ENCODE measurements at places on chromosomes 5 and 9.

GRCh38 chr5:64944868-64945267, 176.1 kb downstream of the CWC27 start:
- no peak overlapping the region for H3K4me3 ChIP-seq
- H3K27ac ChIP-seq: no peak overlapping the region
- H3K4me1 ChIP-seq: no peaks in the 10 kb centered on the region
- H3K27me3 ChIP-seq: no peaks in the 10 kb centered on the region
- H3K36me3 ChIP-seq: no peaks in the 10 kb centered on the region

GRCh38 chr9:31492229-31492628, 892.2 kb upstream of the ACO1 start:
- no peaks in the 10 kb centered on the region for H3K36me3 ChIP-seq
- no peak for DNase-seq
- H3K4me1 ChIP-seq: no peaks in the 10 kb centered on the region
- no peak overlapping the region for H3K4me3 ChIP-seq
- no peak overlapping the region for H3K27ac ChIP-seq

- DNase-seq: no peak
- no peaks in the 10 kb centered on the region for H3K27me3 ChIP-seq
- H3K36me3 ChIP-seq: peaks cover 5% of the 10 kb centered on the region
- H3K4me3 ChIP-seq: no peak overlapping the region
- no peak overlapping the region for H3K27ac ChIP-seq
These were observed 17.0 kb downstream of the ZBTB34 start for GRCh38 chr9:126877418-126877817.

GRCh38 chr9:3331801-3332200, 194.0 kb downstream of the RFX3 start:
- DNase-seq: no peak
- H3K4me1 ChIP-seq: no peaks in the 10 kb centered on the region
- H3K4me3 ChIP-seq: no peak overlapping the region
- H3K27ac ChIP-seq: no peak overlapping the region

GRCh38 chr5:72288924-72289323, 31.1 kb downstream of the MRPS27 start:
- no peak for DNase-seq
- H3K27ac ChIP-seq: no peak overlapping the region
- H3K27me3 ChIP-seq: no peaks in the 10 kb centered on the region
- H3K4me1 ChIP-seq: no peaks in the 10 kb centered on the region
- no peaks in the 10 kb centered on the region for H3K36me3 ChIP-seq

- DNase-seq: no peak
- H3K36me3 ChIP-seq: no peaks in the 10 kb centered on the region
- no peak overlapping the region for H3K27ac ChIP-seq
- H3K4me3 ChIP-seq: no peak overlapping the region
These were observed 917.5 kb downstream of the TAF11L14 start for GRCh38 chr5:18551716-18552115.

DNA sequence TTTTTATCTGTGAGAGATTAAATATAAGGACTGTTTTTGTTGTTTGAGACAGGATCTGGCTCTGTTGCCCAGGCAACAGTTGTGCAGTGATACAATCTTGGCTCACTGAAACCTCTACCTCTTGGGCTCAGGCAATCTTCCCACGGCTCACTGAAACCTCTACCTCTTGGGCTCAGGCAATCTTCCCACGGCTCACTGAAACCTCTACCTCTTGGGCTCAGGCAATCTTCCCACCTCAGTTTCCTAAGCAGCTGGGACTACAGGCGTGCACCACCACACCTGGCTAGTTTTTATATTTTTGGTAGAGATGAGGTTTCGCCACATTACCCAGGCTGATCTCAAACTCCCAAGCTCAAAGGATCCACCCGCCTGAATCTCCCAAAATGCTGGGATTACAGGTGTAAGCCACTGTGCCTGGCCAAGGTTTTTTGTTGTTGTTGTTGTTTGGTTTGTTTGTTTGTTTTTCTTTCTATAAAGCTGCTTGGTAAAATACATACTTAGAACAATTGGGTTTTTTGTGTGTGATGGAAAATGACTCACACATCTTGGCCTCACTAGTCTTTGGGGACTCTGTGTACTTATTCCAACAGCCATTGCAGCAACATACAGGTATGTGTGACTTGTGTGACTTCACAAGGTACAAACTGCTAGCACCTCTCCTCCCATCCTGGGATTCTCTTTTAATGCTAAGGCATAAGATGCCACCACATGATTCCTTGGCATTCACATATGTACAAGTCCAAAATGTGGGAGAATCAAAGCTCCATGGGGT, 36.5 kb upstream of the RASA1 start:
- H3K4me3 ChIP-seq: no peak overlapping the region
- H3K27ac ChIP-seq: no peak overlapping the region

DNA sequence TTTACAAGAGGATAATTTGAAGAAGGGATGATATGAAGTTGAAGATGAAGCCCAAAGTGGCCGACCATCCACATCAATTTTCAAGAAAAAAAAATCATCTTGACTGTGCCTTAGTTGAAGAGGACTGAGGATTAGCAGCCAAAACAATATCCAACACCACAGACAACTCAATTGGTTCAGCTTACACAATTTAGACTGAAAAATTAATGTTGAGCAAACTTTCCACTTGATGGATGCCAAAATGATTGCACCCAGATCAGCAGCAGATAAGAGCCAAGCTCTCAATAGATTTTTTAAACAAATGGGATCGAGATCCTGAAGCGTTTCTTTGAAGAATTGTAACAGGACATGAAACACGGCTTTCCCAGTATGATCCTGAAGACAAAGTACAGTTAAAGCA, 163.2 kb downstream of the GADD45G start:
- no peak overlapping the region for H3K4me3 ChIP-seq
- no peaks in the 10 kb centered on the region for H3K36me3 ChIP-seq
- DNase-seq: no peak
- no peaks in the 10 kb centered on the region for H3K4me1 ChIP-seq
- no peaks in the 10 kb centered on the region for H3K27me3 ChIP-seq

DNA sequence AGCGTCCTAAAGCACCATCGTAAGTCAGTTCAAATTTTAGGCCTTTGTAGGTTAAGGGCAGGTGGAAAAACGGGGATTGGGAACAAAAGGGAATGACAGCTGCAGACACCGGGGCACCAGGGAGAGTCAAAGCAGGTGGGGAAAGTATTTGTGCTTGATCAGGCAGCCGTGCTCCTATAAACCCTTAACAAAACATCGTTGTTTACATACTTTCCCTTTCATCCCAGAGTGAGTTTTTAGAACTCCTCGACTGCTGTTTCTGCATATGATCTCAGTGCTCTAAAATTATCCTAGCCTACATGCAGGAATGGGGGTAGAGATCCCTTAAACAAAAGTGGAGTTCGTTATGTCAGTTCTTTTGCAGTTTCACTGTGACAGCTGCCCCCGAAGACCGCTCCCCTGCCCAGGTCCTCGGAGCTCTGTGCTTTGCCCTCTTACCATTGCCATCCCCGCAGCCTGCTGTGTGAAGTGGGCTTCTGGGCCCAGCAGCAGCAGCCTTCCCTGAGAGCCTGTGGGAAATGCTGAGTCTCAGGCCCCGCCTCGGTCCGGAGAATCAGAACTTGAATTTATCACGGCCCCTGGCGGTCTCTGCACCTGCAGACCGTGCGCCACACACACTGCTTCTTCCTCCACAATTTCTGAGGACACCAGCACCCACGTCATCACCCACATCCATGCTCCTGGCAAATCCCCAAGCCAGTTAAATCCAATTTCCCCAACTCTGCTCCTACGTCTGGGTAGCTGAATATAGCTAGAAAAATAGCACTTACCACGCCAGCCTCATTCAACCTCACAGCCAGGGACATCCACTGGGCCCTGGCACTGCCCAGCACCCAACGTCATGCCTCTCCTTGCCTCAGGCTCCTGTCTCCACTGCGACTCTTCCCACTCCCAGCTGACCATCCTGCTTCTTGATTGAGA, 86.8 kb downstream of the NSUN2 start:
- no peaks in the 10 kb centered on the region for H3K27me3 ChIP-seq
- H3K36me3 ChIP-seq: no peaks in the 10 kb centered on the region
- H3K4me3 ChIP-seq: no peak overlapping the region
- H3K4me1 ChIP-seq: no peaks in the 10 kb centered on the region

GRCh38 chr5:2575292-2575691, 176.2 kb downstream of the IRX2 start:
- H3K27ac ChIP-seq: no peak overlapping the region
- H3K4me3 ChIP-seq: no peak overlapping the region
- no peak for DNase-seq
- H3K36me3 ChIP-seq: no peaks in the 10 kb centered on the region
- no peaks in the 10 kb centered on the region for H3K27me3 ChIP-seq
- no peaks in the 10 kb centered on the region for H3K4me1 ChIP-seq

- DNase-seq: no peak
- no peaks in the 10 kb centered on the region for H3K4me1 ChIP-seq
- no peaks in the 10 kb centered on the region for H3K27me3 ChIP-seq
- H3K27ac ChIP-seq: no peak overlapping the region
- H3K36me3 ChIP-seq: no peaks in the 10 kb centered on the region
- H3K4me3 ChIP-seq: no peak overlapping the region
These were observed 773.0 kb downstream of the MTRR start for GRCh38 chr5:8641786-8642505.

DNA sequence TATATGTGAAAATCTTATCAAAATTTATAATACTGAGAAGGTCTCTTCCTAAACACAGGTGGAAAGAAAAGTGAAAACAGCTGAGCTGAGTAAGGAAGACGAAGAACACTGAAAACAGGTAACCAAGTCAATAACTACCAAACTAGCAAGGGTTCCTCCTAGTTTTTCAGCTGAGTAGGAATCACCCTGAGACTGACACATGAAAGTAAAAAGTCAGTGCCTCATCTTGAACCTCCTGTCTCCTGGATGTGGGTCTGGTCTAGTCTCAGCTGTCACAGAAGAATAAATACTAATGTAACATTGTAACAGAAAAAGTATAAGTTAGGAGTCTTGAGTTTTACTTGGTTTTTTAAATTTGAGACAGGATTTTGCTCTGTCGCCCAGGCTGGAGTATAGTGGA, 121.0 kb downstream of the MEF2C start:
- H3K27ac ChIP-seq: no peak overlapping the region
- no peak overlapping the region for H3K4me3 ChIP-seq
- no peaks in the 10 kb centered on the region for H3K36me3 ChIP-seq

- DNase-seq: no peak
- no peak overlapping the region for H3K4me3 ChIP-seq
- H3K4me1 ChIP-seq: no peaks in the 10 kb centered on the region
- no peaks in the 10 kb centered on the region for H3K36me3 ChIP-seq
- H3K27me3 ChIP-seq: no peaks in the 10 kb centered on the region
These were observed 150.6 kb downstream of the PRR16 start for GRCh38 chr5:120614531-120615180.

DNA sequence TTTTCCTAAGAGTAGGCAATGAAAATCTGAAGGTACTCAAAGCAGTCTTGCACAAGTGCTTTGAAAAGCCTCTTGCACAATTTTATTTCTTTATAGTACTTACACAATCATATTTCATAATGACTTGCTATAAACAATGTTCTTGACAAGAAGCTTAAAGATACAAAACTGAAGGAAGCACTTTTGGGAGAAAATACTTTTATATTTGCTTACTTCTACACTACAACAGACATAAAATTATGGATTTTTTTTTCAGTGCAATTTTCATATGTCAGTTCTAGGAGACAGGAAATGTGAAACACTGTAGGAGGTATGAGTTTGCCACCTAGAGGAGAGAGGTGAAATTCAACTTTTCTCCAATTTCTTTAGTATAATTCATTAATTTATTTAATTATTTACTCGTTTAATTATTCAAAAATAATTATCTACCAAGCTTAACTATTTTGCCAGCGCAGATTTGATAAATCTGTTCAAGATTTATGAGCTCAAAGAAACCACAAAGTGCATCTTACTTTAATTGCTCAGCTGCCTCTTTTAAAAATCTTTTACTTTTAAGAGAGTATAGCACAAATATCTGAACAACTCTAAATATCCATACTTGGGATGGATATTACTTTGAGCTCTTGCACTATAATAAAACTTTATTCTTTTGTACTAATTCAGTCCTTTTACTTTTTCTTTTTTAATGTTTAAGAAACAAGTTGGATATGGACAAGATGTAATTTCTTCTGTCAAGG, 29.0 kb upstream of the CDKN2B start:
- no peak for DNase-seq
- no peaks in the 10 kb centered on the region for H3K4me1 ChIP-seq
- no peak overlapping the region for H3K4me3 ChIP-seq
- no peak overlapping the region for H3K27ac ChIP-seq
- H3K27me3 ChIP-seq: no peaks in the 10 kb centered on the region

- peak overlapping the region; percentile 21 for H3K27ac ChIP-seq
- no peaks in the 10 kb centered on the region for H3K27me3 ChIP-seq
- H3K4me1 ChIP-seq: no peaks in the 10 kb centered on the region
- DNase-seq: no peak
These were observed 17.7 kb upstream of the IL6ST start for GRCh38 chr5:56012281-56012963.

- H3K4me1 ChIP-seq: no peaks in the 10 kb centered on the region
- peaks cover 16% of the 10 kb centered on the region for H3K36me3 ChIP-seq
- H3K4me3 ChIP-seq: no peak overlapping the region
- no peak for DNase-seq
- no peaks in the 10 kb centered on the region for H3K27me3 ChIP-seq
- no peak overlapping the region for H3K27ac ChIP-seq
These were observed 34.5 kb downstream of the SLC31A2 start for GRCh38 chr9:113185271-113185670.

DNA sequence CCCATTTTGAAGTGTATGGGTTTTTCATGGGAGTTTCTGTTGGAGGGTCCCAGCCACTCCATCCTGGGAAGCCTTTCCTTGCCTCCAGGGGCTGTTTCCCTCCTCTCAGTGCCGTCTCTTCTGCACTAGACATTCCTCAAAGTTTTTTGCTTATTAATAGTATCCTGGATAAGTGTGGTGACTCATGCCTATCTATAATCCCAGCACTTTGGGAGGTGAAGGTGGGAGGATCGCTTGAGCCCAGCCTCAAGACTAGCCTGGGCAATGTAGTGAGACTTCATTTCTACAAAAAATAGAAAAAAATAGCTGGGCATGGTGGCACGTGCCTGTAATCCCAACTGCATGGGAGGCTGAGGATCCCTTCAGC, 43.1 kb downstream of the RALGPS1 start:
- no peak for DNase-seq
- no peaks in the 10 kb centered on the region for H3K4me1 ChIP-seq
- no peak overlapping the region for H3K27ac ChIP-seq
- no peaks in the 10 kb centered on the region for H3K36me3 ChIP-seq

DNA sequence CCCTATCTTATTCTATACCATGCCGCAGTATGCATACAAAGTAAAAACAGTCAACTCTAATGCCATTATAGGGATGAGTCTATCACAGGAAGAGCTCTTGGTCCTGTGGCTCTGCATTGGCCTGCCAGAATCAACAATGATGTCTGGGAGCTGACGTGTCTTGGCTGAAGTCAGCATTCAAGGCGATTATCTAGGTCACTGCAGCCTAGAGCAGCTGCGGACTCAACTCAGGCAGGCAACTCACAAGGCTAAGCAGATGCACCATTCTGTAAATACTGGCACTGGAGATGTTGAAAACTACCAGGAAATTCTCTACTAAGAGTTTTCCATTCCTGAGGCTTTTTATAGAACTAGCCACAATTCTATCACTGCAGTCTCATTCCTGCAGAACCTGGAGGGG, 13.3 kb downstream of the SPATA9 start:
- H3K27me3 ChIP-seq: no peaks in the 10 kb centered on the region
- DNase-seq: no peak
- H3K36me3 ChIP-seq: no peaks in the 10 kb centered on the region

- no peak for DNase-seq
- H3K27me3 ChIP-seq: no peaks in the 10 kb centered on the region
- no peak overlapping the region for H3K4me3 ChIP-seq
- no peaks in the 10 kb centered on the region for H3K4me1 ChIP-seq
- H3K36me3 ChIP-seq: no peaks in the 10 kb centered on the region
These were observed 66.4 kb upstream of the COL15A1 start for GRCh38 chr9:98877311-98877710.

- H3K4me3 ChIP-seq: no peak overlapping the region
- no peaks in the 10 kb centered on the region for H3K4me1 ChIP-seq
- H3K27me3 ChIP-seq: no peaks in the 10 kb centered on the region
These were observed 10.8 kb upstream of the ADRB2 start for GRCh38 chr5:148815578-148815977.
